ENCODE measurements at places on chromosomes 7 and 10.

DNA sequence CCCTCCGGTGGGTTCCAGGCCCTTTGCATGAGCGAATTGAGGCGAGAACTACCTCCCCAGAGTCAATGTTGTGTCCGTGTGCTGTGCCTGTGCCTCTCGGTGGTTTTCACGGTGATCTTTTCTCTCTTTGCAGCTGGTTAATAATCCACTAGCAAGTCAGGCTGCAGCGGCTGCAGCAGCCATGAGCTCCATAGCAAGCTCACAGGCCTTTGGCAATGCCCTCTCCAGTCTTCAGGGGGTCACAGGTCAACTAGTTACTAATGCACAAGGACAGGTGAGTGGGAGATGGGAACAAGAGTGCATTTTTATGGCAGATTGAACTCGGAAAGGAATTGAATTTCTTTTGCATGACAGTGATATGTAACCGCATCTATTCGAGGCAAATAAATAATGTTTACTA is 159.7 kb upstream of the YAE1 start:
- no peak for DNase-seq

- no peak for DNase-seq
These were observed 52.1 kb downstream of the SUFU start for GRCh38 chr10:102555781-102556328.

- DNase-seq: no peak
These were observed 38.0 kb downstream of the UBE3C start for GRCh38 chr7:157176771-157177170.

DNA sequence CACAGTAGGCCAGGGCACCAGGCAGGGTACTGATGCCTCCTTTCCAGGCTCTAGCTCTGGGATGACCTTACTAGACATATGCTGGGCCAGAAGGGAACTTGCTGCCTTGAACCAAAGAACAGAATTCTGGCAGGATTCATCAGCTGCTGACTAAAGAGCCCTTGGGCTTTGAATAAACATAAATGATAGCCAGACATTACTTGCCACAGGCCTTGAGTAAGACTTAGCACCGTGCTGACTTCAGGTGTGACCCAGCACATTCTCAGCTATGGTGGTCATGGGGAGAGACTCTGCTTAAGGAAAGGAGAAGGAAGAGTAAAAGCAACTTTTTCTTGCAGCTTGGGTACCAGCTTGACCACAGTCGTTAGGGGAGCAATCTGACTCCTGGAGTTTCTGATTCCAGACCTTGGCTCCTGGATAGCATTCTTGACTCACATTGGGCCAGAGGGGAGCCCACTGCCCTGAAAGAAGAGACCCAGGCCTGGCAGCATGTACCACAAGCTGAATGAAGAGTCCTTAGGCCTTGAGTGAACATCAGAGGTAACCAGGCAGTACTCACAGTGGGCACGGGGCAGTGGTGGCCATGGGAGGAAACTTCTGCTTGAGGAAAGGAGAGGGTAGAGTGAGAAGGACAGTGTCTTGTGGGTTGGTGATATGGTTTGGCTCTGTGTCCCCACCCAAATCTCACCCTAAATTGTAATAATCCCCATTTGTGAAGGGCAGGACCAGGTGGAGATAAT is 926.1 kb upstream of the SORCS1 start:
- DNase-seq: no peak

- no peak for DNase-seq
These were observed 124.3 kb downstream of the CUX1 start for GRCh38 chr7:101941481-101942383.

- DNase-seq: no peak
These were observed 128.5 kb upstream of the COL1A2 start for GRCh38 chr7:94266238-94266644.

DNA sequence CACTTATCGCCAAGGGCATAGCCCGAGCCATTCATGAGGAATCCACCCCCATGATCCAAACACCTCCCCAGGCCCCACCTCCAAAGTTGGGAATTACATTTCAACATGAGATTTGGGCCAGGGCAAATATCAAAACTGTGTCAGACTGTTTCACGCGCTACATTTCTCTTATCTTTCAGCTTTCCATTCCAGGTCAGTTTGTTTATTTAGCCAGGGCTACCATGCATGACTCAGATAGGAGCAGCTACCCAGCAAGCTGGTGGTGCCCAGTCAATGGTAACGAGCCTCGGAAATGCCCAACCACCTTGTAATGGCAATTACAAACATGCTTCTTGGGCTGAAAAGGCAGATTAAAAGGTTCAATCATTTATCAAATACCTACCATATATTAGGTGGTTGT is 43.6 kb upstream of the BAMBI start:
- DNase-seq: no peak

GRCh38 chr7:137996386-137996851 is 5.5 kb downstream of the CREB3L2 start:
- no peak for DNase-seq

DNA sequence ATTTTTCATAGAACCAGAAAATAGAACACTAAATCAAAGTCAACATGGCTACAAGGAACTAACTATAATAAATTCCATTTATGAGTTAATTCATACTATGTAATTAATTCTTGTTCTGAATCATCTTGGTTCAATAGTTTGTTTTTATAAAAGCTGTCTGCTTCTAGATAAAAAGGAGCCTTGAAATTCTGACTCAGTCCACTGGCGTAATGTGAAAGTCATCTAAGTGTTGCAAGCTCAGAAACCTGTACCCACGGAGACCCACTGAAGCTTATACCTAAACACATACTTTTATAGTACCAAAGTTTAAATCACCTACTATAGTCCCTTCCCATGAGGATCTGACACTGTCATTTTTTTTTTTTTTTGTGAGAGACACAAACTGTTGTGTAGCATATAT is 489.4 kb downstream of the SEMA3D start:
- no peak for DNase-seq

GRCh38 chr10:50937230-50937907 is 51.9 kb upstream of the A1CF start:
- DNase-seq: no peak

DNA sequence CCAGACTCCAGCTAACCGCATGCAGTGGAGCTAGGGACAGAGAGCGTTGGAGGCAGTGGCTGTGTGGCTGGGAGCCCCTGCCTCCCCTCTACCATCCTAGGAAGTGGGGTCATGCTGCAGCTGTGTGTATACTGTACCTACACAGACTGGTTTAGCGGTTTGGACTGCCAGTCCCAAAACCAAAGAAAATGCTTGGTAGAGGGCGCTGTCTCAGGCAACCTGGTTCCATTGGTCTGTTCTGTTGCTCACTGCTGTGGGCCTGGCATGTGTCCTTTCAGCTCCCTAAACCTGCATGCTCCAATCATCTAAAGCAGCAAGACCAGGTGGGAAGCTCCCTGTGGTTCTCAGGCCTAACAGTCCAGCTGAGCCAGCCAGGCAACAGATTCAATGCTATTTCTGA is 4.5 kb downstream of the RBP4 start:
- no peak for DNase-seq

- no peak for DNase-seq
These were observed 14.1 kb downstream of the HSPA14 start for GRCh38 chr10:14852236-14852635.

DNA sequence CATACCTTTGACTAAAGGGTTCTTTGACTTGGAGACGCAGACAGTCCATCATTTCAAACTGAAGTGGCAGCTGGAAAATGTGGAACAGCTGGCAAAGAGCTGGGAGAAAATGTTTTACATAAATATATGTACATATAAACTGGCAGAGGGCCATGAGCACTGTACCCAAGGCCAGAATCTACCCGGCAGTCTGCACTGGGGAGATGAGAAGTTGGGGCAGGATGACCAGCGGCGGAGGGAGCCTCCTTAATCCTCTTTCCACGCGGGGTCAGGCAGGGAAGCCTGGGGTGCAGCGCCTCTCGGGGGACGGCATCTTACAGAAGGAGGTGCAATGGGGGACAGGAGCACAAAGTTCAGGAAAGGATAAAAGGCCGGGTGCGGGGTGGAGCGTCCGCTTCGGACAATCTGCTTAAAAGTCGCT is 1.3 kb downstream of the GLI3 start:
- DNase-seq: no peak

GRCh38 chr10:97888641-97889262 is 39.1 kb downstream of the GOLGA7B start:
- DNase-seq: no peak

DNA sequence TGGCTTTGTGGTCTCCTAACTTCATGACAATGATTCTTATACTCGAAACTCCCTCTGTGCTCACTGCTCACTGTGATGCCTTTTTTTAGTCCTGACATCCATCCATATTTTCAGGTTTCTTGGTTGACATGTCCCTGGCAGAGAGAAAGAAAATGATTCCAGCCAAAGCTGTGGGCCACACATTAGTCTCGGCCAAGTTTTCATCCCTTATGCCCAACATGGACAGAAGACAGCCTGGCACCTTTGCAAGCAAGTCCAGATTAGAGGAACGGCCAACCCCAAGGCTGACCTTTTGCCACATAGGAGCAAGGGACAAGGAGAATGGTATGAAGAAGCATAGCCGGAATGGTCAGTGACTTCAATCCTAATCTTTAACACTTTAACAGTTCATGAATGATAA is 8.7 kb upstream of the OPALIN start:
- DNase-seq: no peak

- DNase-seq: no peak
These were observed 499 bp downstream of the GAL3ST4 start for GRCh38 chr7:100167912-100168323.

DNA sequence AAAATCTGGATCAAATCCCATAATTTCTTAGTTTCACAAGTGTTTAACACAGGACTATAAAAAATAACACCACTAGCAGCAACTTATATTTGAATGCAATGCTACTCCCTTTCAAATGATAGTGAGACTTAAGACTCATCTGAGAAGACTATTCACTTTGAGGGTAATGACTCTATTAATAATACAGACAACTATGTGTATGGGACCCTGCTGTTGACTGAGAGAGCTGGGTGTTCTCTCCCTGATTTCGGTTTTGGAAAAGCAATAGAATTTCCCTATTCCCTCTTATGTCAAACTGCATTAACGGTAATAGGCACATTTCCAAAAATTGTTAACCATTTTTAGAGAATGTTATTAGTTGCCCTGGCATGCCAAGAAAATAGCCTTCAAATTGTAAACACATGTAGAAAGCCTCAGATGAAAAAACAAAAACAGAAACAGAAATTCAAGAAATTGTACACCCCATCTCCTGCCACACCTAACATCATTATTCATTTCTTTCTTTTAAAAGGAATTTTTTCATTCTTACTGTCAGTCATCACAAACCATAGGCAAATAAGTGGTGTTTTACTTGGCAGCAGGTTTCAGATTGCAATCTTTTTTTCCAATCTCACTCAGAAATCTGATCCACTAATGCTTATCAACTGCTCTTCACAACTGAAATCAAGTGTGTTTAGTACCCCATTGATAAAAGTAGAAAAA is 153.7 kb downstream of the TFPI2 start:
- DNase-seq: no peak

GRCh38 chr7:2860627-2861133 is 16.6 kb upstream of the GNA12 start:
- DNase-seq: no peak

DNA sequence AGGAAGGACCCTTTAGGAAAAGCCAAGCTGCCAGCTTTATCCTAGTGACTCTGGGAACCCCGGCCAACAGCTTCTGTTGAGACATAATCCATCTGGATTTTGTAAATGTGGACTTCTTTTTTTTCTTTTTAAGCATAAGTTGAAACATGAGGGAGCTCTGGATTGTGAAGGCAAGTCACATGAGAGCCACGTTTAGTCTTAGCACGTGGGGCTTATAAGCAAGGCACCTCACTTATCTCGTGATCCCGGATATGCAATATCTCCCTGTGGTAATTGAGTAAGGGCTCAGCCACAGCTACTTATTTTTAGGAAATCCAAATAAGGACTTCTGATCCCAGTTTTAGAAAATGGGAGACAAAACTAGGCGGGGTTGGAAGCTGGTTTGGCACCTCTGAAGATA is 111.2 kb upstream of the PTN start:
- no peak for DNase-seq

GRCh38 chr10:117441812-117442443 is 66.7 kb upstream of the PDZD8 start:
- DNase-seq: no peak

GRCh38 chr7:76272851-76273497 is 29.5 kb upstream of the HSPB1 start:
- DNase-seq: no peak

- DNase-seq: no peak
These were observed 31.1 kb upstream of the USP6NL start for GRCh38 chr10:11642566-11642965.

DNA sequence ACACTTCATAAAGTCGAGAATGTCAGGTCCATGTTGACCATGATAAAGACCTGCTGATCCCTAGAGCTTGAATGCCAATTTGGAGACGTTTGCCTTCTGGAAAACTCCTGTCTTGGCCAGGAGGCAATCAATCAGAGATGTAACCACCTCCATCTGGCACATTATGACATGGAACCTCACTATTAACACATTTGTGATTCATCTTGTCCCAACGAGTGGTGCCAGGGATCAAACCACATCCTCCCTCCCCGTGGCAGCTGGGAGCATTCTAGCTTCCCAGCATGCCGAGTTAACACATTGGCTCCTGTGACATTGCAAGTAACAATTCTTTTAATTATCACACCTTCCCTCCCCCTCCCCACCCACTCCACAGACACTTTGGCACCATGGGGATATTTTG is 84.0 kb upstream of the PPP1R17 start:
- no peak for DNase-seq

- DNase-seq: no peak
These were observed 351.7 kb upstream of the C7orf33 start for GRCh38 chr7:148238761-148239325.

DNA sequence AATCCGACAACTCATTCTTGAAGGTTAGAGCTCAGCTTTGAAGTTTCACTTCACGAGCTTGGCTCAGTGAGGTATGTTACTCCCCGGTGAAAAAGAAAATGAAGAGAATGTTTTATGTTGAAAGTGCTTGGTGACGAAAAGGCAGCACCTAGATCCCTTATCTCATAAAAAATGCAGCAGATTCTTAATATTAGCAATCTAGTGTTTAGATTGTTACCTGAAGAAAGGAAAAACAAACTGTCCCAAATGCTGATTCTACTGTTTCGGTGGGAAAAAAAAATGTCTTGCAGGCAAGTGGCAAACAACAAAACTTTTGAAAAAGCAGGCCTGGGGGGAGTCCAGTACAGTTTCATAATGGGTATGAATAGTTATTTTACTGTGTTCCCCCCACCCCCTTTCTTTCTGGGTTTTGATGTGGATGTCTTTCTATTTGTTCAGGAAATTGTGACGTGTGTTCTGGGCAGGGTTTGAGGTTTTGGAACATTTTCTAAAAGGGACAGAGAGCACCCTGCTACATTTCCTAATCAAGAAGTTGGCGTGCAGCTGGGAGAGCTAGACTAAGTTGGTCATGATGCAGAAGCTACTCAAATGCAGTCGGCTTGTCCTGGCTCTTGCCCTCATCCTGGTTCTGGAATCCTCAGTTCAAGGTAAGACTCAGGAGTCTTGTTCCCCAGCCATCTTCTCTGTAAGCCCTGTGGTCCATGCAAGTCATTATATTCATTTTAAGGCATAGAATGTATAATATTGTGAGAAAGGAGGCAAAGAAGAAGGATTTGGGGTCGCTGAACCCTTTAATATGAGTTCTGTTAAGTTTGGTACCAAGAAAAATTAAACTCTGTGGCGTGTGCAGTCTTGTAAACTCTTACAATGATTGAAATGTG is at the start of gene SRGN:
Gene SRGN (plus strand): TSS at position 514 of the 881 bp plus-strand sequence. CDS start 55 bp downstream, at position 569.
- DNase-seq: peak; percentile 64

Measured in activated gamma-delta T cell treated with Interleukin-2 at 50 U/mL for 16 hours (primary cell).